Adipocyte (in vitro differentiated cells): ENCODE measurements at places on chromosomes 5 and 9.

- peak; percentile 53 for DNase-seq
Measured at GRCh38 chr9:69253057-69253456, 72.0 kb upstream of the ENTREP1 start.

DNA sequence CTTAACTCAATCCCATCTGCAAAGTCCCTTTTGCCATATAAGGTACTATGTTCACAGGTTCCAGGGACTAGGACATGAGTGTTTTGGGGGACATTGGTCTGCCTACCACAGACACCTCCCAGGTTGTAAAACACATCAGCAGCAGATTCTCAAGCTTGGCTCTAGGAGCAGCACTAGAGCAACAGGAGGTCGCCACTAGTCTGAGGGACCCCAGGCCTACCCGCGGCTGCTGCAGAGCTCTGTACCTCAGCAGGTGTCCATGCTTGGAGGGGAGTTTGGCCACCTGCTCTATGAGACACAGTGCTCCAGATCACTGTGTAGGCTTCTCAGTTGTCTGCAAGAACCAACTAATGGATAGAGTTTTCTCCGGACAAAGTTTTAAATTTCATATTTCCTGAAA is 262.2 kb upstream of the ARRDC3 start:
- DNase-seq: no peak

DNA sequence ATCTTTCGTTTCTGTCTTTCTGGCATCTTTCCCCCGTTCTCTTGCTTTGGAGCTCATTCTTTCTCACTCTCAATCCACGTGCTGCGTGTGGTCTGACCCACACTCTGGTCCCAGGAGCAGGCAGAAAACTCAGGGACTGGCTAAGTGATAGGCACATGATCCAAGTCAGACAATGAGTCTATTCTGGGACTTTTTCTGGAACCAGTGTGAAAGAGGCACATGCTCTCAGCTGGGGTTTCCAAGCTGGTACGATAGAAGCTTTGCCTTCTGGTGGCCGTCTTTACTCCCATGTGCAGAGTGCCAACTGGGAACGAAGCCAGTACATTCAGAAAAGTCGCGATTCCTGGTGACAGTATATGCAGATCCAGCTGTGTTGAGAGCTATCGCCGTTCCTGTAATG is 94.4 kb downstream of the PDZD2 start:
- no peak for DNase-seq

DNA sequence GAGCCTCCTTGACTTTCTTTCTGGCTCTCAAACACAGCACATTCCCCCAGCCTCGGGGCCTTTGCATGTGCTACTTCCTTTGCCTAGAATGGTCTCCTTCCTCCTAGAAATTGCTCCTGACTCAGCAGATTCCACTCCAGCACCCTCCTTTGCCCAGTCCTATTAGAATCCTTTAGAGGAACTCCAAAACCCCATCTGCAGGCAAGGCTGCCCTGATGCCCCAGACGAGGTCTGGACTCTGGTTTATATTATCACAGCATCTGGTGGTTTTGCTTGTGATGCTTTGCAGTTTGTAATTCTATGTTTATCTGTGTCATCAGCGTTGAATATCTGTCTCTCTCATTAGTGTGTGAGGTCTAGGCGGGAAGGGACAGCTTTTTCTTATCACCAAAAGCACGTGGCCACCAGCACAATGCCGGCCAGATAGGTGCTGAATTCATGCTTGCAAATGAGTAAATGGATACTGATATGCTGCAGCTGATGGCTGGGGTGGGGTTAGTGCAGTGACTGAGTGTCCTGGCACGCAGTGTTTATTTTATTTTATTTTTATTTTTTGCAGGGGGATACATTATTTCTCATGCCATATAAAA is 30.0 kb upstream of the ANKH start:
- DNase-seq: peak; percentile 69

DNA sequence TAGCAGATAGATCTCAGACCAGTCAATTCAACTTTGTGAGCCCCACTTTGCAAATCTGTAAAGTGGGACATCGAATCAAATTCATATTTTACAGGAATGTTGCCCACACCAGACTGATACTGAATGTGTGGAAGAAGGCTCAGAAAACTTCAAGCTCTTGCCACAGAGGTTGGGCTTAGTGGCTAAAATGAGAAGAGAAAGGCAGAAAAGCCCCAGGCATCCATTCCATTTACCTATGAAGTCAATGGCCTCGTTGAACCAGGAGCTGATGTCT is 1.7 kb downstream of the DUSP1 start:
- DNase-seq: peak; percentile 43

GRCh38 chr5:150001660-150002486 is 1.3 kb downstream of the HMGXB3 start:
- peak; percentile 88 for DNase-seq

GRCh38 chr9:115042781-115043509 is 75.0 kb downstream of the TNC start:
- DNase-seq: peak; percentile 54

- DNase-seq: no peak
Measured at GRCh38 chr9:95272830-95273229, 44.7 kb downstream of the FANCC start.

- DNase-seq: peak; percentile 79
Measured at GRCh38 chr5:134851307-134851923, 5.6 kb downstream of the C5orf24 start.

DNA sequence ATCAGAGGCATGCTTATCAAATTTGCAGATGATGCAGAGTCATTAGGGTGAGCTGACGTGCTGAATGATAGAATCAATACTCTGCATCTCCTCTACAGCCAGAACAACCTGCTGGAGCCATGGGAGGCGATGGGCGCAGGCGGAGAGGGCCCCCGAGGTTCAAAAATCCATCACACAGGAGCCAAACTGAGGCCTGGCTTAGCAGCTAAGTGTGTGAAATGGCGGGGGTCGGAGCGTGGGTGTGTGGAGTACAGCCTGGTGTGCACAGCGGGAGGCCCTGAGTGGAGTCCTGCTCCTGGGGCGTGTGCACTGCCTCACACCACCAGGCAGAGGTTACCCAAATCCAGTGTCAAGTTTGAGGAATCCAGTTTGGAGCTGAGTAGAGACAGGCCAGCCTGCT is 73.2 kb downstream of the MVB12B start:
- DNase-seq: no peak

DNA sequence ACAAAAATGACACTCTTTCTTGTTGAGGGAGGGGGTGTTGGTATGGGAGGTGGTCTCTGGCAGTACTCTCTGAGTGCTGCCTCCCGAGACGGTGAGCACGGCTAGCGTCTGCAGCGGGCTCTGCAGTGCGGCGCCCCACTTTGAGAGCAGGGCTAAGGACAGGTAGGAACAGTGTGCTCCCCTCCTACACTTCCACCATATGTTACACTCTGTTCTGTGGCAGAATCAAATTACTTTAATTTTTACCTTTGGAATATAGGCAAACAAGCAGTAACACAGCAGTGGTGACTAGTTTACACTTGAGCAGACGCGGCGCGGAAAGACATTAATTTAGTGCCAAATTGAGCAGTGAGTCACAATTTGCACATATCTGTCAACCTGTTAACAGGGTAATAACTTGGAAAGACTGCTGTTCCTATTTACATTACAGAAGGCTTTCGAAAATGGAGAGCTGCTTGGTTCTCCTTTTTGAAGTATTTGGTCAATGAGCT is 136.3 kb downstream of the MED27 start:
- DNase-seq: no peak

GRCh38 chr5:74452856-74453255 is 187.7 kb downstream of the ENC1 start:
- no peak for DNase-seq

DNA sequence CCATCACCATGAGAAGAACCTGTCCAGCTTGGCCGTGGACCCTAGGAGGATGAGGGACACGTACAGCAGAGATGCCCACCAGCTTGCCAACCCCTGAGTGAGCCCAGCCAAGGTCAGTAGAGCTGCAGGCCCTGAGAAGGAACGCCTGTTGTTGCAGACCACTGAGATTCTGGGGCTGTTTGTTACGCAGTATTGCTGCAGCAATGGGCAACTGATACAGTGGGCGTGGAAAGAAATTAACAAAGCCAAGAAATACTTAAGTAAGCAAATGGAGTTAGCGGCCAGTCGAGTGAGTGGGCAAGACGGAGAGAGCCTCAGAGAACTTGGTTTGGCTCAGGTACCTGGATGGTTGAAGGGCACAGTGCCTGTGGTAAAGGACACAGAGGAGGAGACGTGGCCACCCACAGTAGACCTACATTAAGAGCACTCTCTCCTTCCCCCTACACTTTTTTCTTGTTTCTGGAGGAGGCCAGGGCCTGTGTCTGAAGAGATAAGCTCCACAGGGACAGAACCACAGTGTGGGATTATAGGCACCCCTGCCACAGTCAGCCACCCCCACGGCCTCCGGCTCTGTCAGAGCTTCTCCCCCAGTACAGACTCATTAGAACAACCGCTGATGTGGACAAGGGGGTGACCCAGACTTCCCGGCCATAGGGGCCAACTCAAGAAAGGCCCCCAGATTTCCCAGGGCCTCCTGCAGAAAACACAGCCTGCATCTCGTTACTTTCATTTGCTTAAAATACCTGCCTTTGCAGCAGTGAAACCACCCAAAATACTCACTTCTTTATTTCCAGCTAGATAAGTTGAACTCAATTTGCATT is 40.1 kb upstream of the GRHPR start:
- DNase-seq: no peak

GRCh38 chr5:135964670-135965320 is 10.0 kb upstream of the LECT2 start:
- DNase-seq: peak; percentile 20

DNA sequence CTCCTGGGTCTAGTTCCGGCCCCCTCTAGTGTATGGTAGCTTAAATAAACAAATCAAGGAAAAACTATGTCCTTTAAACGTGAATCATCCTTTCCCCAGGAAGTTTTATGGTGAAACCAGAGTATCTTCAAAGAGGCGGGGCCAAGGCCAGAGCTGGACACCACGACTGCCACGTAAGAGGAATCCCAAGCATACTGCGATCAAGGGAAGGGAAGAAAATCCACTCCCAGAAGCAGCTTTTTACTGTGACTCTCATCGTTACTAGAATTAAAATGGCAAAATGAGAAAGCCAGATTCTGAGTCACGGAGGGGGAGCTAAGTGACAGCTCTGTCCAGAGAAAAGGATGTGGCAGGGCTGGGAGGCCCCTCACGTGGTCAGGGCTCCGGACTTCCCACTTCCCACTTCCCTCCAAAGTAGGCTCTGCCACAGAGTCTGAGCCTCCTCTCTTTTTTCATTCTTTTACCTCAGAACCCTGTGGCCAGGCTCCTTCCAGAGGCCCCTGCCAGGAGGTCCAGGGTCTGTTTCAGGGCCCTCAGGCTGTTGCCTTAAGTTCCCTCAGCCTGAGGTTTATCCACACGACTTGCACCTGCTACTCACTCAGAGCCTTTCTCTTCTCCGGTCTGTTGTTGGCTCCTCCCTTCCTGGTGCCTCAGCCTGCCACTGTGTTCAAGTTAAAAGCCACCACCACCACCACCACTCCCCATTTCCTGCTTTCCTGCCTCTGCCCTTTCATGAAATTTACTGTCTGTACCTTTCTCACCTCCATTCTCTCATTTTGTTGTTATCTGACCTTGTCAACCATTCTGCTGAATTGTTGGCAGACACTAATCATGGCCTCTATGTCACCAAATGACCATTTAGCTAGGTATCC is 1.4 kb upstream of the GLRX start:
- DNase-seq: peak; percentile 94

- no peak for DNase-seq
Measured at GRCh38 chr9:114198249-114199040, 43.1 kb downstream of the COL27A1 start.
